ENCODE measurements at places on chromosomes 5 and 9.

DNA sequence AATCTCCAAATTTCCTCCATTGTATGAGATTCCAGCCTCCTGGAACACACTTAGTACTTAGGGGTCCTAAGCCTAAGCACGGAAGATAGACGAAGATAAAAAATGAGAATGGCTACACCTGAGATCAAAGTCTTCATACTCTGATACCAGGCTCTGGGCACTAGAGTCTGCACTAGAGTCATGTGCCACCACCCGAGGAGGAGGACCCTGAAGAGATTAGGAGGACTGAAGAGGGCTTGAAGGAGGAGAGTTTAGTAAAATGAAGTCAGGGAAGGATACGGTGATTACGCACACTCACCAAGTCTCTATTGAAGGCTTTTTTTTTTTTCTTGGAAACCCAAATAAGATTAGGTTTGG is 573 bp upstream of the SPATA24 start:
- DNase-seq, result no peak

DNA sequence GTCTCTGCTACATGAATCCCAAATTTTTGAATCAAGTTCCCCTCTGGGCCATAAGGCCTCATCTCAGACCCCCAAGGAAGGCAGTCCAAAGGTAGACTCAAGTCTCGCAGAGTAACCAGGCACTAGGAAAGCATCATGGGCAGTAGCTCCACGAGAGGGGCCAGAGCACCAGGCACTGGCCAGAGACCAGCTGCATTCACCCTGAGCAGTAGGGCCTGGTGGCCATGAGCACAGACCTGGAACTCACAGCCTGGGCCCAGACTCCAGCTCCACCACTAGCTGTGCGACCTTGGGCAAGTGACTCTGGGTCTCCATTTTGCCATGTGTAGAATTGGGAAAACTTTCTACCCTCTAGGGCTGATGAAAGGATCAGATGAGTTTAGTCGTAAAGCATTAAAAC is 28.5 kb downstream of the NANS start:
- DNase-seq, result no peak

DNA sequence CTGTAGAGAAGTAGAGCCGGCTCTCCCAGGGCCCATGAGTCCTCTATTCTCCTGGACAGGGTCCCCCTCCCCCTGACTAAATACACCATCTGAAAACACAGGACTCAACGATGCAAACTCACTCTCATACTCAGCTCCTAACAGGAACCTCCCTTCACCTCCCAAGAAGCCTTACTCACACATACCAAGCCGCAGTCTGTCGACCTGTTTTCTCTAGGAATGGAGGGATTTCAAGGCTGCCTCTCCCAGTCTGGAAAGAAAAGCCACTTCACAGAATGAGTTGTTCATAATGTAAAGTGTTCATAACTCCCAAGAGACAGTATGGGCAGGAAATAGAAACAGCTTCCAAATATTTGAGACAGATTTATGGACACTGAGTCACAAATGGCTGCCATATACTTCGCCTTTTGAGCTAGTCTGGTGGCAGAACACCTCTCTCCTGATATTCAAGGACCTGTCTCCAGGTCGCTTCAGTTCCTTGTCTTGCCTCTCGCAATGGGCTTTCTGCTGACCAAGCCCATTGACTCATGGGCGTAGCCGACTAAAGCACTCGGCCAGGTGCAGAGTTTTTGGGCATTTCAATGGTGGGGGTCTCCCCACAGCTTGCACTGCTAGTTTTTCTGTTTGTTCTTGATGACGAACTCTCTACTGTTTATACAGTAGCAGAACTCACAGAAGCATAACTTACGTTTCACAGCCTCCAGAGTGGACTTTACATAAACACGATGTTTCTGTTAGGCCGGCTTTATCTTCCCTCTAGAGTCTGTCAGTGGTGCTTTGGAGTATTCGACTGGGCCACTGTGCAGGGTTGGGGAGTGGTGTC is 25.0 kb upstream of the IL17B start:
- DNase-seq, result no peak

- no peak for DNase-seq
Measured at GRCh38 chr5:124844371-124844920, 98.0 kb upstream of the ZNF608 start.

- DNase-seq, result no peak
Measured at GRCh38 chr9:17090041-17090440, 44.8 kb upstream of the CNTLN start.

GRCh38 chr5:72848474-72849428 is 32.3 kb downstream of the TNPO1 start:
- no peak for DNase-seq

- DNase-seq, result peak; percentile 15
Measured at GRCh38 chr9:130433168-130433946, 11.4 kb upstream of the ASS1 start.

DNA sequence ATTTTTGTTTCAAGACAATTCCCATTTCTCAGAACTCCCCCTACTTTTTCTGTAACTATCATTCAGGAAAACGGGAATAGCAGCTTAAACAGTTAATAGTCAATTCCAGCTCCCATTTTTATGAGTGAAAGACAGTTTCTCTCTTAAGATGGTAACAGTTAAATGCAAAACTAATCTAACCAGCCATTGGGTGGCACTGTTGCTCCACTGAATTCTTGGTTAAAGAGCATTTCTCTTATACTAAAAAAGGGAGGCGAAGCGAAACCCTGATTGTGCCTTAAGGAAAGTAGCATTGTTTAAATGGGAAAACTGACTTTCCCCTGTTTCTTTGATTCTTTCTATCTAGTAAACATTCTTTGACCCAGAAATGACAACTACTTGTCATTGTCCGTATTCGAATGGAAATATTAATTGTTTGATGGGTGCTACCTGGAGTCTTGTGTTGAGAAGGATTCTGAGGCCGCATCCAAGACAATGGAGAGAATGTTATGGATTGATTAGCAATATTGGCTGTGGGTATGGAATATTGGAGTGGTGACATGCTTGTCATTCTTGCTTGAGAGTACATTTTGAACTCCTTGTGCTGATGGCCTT is 507.8 kb downstream of the MAT2B start:
- peak; percentile 73 for DNase-seq

GRCh38 chr9:15915711-15916110 is 362.9 kb downstream of the CCDC171 start:
- DNase-seq, result no peak

GRCh38 chr9:109455391-109455790 is 42.7 kb downstream of the PTPN3 start:
- DNase-seq, result no peak

GRCh38 chr9:94993160-94993820 is 266.8 kb downstream of the AOPEP start:
- no peak for DNase-seq

- DNase-seq, result no peak
Measured at GRCh38 chr5:168681556-168682183, 102.5 kb upstream of the PANK3 start.

Data from foreskin melanocyte (primary cell).